ENCODE measurements at places on chromosomes 7 and 10.
A peak's percentile ranks its signal among the peaks of the same experiment; 100 is the strongest.

DNA sequence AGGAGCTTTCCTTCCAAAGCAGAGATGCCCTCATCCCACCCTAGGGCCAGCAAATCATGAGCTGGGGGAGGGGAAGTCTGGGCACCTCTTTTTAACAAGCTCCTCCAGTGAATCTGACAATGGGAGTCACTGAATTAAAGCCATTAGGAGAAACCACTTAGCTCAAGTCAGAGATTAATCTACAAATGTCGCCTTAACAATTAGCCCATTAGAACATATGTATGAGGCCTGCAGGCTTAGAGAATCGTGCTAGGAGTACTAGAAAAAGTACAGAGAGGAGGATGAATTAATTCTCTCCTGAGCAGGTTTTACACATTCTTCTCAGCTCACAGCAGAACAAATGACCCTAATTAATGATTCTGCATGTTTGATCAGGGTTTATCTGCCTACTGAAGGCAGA, 381.3 kb downstream of the KCNMA1 start:
- no peak for DNase-seq

DNA sequence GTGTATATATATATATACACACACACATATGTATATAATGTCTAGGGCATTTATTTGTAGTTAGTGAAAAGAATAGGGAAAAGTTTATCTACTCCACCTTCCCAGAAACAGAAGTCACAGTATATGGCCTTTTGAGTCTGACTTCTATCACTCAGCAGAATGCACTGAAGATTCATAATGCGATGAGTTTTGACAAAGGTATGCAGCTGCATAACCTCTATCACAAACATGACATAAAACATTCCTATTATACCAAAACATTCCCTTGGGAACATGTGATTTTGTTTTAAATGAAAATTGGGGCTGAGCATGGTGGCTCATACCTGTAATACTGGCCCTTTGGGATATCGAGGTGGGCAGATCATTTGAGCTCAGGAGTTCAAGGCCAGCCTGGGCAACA, 137.3 kb upstream of the EEPD1 start:
- no peak for DNase-seq

GRCh38 chr10:48792121-48792520, 107.4 kb downstream of the WDFY4 start:
- DNase-seq = no peak

DNA sequence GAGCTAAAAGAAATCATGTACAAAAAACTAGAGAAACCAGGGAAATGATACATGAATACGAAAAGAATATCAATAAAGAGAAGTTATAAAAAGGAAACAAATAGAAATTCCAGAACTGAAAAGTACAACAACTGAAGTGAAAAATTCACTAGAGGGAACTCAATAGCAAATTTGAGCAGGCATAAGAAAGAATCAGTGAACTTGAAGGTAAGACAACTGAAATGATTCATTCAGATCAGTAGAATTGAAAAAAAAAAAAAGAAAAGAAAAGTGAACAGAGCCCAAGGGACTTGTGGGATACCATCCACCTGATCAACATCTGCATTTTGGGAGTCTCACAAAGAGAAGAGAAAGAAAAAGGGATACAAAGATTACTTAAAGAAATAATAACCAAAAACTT, 78.3 kb downstream of the HHEX start:
- no peak for DNase-seq

- peak; percentile 53 for DNase-seq
Observed at GRCh38 chr7:129771928-129772479, 160.5 kb downstream of the NRF1 start.

GRCh38 chr7:31314781-31315180, 25.7 kb downstream of the NEUROD6 start:
- no peak for DNase-seq

DNA sequence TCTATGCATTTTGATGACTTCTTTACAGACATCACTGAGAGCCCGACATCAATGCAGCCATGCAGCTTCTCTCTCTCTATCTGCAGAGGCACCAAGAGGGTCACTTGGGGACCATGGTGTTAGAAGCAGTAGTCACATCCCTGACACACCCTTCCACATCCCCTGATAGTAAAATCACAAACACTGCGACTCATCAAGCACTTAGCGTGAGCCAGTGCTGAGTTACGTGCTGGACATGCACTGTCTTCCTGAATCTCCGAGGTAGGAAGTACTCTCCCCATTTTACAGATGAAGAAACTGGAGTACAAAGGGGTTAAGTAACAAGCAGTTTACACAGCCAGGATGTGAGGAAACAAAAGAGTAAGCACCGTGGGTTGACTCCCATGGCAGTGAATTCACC, 109.2 kb downstream of the OSBPL3 start:
- no peak for DNase-seq

DNA sequence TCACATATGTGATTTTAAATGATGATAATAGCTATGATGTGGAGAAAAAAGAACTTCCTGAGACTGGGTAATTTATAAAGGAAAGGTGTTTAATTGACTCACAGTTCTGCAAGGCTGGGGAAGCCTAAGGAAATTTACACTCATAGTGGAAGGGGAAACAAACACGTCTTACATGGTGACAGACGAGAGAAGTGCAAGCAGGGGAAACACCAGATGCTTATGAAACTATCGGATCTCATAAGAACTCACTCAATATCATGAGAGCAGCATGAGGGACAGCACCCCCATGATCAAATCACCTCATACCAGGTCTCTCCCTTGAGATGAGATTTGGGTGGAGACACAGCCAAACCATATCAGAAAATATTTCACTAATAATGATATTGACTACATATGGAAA, 4.1 kb upstream of the LIPN start:
- no peak for DNase-seq

- peak; percentile 70 for DNase-seq
Observed at GRCh38 chr10:45373576-45374349, at the start of gene ALOX5. Gene ALOX5 (plus strand): TSS chr10:45374216. CDS start chr10:45374280, 64 bp downstream.

GRCh38 chr7:80601999-80602398, 36.4 kb upstream of the CD36 start:
- no peak for DNase-seq

GRCh38 chr10:124557648-124558338, 96.2 kb downstream of the LHPP start:
- DNase-seq = no peak

DNA sequence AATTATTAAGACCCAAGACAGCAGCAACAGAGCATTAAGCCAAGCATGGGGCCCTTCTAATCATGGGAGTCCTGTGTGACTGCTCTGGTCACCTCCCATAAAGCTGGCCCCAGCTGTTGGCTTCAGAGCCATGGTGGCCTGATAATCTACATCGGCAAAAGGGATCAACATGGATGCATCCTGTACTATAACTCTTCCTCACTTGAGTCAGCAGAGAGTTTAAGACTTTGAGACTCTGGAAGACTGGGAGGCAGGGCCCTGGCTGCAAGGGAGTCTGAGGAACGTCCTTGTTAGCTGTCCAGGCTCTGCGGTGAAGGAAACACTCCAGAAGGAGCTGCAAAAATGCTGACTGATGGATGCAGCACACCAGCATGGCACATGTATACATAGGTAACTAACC, 95.0 kb upstream of the KIAA1217 start:
- DNase-seq = no peak

- DNase-seq = no peak
Observed at GRCh38 chr7:18540396-18540795, 44.8 kb downstream of the HDAC9 start.

- DNase-seq = no peak
Observed at GRCh38 chr10:34163075-34163905, 651.8 kb downstream of the PARD3 start.

DNA sequence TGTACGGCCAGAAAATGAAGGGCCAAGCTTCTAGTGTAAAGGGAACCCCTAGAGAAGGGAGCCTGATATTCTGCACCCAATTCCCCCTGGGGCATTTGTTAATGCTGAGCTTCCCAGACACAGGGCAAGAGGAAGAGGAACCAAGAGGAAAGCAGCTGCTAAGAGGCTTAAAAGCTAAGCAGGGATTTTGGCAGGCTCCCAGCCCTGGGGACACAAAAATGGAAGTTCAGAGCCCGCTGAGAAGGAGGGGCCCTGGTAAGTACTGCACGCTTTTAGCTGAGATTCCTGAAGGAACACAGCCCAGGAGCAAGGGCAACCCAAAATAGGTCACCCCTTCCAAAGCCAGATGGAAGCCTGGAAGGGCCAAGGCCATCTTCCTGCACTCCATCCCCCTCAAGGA, 387.3 kb upstream of the MGMT start:
- DNase-seq = no peak

DNA sequence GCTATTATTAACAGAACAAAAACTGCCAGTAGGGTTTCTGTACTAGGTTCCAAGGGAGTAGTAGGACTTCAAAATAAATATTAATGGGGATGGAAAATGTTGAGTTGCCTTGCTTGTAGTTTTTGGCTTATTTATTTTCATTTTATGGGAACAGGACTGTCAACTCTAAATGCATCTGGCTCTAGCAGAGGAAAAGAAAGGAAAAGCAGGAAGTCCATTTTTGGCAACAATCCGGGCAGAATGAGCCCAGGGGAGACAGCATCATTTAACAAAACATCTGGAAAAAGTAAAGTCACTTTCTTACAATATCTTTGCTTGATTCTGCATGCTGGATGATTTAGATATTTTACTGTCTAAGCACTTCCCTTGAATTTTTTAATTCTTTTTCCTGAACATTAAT, 69.4 kb downstream of the NOC3L start:
- DNase-seq = no peak

DNA sequence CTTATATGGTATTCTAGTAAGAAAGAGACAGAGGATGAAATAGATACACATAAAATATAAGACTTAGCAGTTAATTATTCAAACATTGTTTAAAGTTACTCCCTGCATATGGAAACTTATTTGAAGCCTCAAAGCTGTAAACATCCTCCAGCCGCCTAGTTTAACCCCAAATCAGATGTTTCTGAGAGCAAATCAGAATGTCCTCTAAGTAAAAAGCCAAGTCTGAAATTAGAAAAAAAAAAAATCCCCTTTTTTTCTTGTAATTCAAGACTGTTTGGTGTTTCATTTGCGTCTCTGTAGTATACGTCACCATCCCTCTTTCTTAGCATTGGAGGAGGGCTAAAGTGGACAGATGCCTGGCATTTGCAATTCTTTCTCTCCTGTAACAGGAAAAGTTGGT, 46.4 kb downstream of the TMEM26 start:
- DNase-seq = no peak

DNA sequence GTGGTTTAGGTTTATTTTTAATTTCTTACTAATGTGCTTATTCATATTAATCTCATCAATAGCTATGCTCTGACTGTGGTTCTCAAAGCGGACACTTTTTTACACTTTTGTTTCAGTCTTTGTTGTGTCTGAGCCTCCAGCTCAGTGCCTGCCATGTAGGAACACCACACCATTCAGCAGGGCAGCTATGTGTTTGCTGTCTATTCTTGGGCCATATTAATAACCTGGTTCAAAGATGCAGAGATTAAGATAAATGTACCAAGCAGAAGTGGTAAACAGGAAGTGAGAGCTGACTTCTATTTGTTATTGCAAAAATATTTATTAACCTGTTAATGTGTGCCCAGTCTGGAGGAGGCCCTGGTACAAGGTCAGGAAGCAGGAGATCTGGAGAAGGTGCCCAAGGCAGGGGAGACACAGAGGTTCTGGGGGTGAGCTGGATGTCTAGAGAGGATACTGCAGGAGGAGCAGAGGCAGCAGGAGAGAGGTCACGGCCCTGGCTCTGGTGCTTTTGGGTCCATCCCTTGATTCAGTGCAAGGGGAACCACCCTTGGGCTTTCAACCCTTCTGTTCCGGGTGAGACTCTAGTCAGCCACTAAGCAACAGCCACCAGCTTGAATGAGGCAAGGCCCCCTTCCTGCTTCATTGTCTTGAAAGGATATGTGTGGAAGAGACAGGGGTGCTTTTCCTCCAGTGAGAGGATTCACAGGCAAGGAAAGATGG, 1.9 kb downstream of the TBXAS1 start:
- DNase-seq = no peak
